ENCODE measurements at places on chromosomes 1 and 21.

DNA sequence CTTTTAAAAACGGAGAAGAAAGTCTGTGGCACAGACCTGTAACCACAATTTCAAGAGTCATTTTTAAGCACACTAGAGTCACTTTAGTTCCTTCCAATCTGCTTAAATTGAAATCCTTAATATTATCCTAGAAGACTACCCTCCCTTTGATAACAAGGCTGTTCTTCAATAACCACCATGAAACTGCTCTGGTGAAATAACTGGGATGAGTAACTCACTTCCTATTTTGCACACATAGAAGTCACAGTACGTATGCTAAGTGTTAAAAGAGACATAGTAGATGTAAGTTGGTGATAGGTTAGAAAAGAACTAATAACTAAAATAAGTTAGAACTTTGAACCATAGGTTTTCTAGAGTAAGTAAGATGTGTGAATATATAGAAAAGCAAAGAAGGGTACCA lies 107.8 kb downstream of the NME7 start:
- DNase-seq = no peak

DNA sequence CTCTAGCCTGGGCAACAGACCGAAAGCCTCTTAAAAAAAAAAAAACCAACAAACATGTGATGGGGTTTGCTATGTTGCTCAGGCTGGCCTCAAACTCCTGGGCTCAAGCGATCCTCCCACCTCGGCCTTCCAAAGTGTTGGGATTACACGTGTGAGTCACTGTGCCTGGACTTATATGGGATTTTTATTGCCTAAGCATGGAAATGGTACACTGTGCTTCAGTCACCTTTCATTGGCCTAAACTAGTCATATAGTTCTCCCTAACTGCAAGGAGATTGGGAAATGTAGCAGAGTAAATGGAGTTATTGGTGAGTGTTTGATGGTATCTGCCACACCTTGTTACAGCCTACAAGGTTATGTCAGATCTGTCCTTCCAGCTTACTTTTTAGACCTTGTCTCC lies 17.2 kb upstream of the MEF2D start:
- no peak for DNase-seq

- no peak for DNase-seq
These were observed 102.8 kb upstream of the ARHGEF16 start for GRCh38 chr1:3351449-3352298.

- DNase-seq = no peak
These were observed 1656.0 kb downstream of the MRPL39 start for GRCh38 chr21:23951251-23951650.

DNA sequence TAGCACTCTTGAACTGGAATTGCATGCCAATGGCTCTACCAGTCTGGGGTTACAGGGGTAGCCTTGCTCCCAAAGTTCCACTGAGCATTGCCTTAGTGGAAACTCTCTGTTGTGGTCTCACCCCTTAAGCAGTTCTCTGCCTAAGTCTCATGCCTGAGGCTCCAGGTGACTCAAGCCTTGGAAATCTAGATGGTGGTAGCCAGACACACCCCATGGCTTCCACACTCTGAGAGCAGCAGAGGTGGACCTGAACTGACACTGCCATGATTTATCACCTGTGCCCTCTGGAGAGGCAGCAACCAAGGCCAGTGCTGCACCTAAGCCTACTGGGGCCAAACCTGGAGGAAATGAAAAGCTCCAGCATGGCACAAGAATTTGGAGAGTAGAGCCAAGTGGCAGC lies 285.7 kb upstream of the PKN2 start:
- DNase-seq = no peak

DNA sequence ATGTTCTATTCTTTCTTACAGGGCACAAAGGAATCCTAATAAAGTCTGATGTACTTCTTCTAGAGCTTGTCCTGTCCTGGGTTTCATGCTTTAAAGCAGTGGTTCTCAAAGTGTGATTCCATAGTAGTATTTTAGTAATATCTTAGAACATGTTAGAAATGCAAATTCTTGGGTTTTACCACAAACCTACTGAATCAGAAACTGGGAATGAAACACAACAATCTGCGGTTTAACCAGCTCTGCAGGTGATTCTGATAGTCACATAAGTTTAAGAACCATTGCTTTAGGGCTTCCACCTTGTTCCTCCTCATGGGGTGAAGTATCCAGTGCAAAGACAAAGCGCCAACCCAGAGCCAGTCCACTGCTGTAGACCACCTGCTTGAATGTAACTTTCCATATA lies 41.1 kb downstream of the NGF start:
- DNase-seq = no peak

DNA sequence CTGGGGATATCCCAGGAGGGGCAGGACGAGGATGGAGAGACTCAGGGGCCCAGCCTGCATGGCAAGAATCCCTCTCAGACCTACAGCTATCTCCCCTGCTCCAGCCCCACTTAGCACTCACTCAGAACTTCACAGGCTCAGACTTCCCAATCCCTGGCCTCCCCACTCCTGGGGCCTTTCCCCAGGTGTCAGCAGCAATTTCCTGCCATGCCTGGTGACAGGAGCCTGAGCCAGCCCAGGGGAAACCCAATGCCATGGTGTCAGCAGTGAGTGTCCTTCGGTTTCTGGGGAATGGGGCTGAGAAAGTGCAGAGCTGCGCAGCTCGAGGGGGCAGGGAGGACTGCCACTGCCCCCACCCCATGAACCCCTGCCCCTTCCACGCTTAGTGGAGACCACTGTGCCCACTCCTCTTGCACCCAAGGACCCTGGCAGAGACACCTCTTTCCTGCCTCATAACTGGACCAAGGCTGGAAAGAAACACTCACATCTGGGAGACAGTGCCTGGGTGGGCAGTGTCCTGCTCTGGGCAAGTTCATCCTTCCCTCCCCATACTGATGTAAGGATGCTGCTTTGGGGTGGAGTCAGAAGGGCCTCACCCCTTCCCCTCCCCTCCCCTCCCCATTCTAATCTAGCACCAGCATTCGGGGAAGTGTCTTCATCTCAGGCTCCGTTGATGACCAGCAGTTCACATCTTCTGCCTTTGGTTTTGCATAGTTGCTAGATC lies 17.1 kb upstream of the UBL4B start:
- DNase-seq = no peak

- DNase-seq = no peak
These were observed 9.2 kb downstream of the FCMR start for GRCh38 chr1:206912445-206913095.

GRCh38 chr1:198907423-198907746 lies 268.5 kb downstream of the PTPRC start:
- no peak for DNase-seq

DNA sequence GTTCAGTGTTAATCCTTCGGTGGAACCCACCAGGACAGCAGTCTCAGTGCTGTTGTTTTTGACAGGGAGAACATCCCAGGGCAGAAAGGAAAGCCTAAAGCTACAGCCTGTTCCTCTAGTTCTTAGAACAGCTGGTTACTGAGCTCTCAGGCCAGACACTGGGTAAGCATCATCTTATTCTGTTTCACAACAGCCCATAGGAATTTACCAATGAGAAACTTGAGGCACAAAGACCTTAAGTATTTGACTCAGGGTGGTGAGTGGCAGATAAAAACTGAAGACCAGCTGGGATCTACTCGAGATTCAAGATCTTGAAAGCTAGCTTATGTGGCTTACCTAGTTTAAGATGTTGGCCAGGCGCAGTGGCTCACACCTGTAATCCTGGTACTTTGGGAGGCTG lies 9.4 kb upstream of the NEK2 start:
- DNase-seq = no peak

- DNase-seq = no peak
These were observed 23.3 kb upstream of the BTG2 start for GRCh38 chr1:203281851-203282661.

- no peak for DNase-seq
These were observed 576.1 kb upstream of the RGS18 start for GRCh38 chr1:191582169-191582568.

DNA sequence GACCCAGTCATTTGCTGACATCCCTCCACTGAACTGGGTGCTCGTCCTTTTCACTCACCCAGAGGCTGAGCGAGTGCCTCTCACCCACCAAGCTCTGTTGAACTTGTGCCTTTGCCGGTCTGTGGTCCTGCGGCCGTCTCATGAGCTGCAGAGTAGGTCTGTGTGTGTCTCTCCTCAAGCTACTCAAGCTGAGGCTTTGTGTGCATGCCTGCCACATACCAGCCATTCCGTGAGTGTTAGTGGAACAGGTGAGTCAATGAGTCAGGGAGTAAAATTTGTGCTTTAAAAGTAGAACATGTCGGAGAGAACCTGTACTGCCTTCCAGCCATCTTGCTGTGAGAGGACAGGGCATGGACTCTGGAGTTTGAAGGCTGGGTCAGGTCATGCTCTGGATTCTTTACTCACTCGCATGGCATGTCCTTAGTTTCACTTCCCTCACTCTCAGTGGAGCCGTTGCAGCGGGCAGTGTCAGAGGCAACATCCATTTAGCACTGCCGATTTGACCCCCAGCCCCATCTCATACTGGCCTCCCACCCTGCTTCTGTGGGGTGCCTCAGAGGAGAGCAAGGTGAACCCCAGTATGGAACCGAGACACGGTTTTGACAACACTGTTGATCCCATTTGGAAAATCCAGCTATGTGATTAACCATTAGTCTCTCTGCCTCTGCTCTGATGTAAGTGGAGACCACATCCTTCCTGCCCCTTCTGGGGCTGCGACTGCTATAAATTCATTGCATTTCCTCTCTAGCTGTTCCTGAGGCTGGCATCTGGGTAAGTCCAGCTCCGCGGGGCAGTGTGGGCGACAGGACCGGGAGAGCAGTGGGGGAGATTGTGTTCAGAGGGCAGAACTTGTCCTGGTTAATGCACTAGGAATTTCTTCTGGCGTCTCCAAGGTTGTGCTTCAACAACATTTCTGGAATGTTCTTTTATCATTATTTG lies at the start of gene NLRP3:
TSS of gene NLRP3 (plus strand) at position 751 of the 939 bp plus-strand sequence. CDS start 2,628 bp downstream, outside the sequence.
- DNase-seq = no peak

DNA sequence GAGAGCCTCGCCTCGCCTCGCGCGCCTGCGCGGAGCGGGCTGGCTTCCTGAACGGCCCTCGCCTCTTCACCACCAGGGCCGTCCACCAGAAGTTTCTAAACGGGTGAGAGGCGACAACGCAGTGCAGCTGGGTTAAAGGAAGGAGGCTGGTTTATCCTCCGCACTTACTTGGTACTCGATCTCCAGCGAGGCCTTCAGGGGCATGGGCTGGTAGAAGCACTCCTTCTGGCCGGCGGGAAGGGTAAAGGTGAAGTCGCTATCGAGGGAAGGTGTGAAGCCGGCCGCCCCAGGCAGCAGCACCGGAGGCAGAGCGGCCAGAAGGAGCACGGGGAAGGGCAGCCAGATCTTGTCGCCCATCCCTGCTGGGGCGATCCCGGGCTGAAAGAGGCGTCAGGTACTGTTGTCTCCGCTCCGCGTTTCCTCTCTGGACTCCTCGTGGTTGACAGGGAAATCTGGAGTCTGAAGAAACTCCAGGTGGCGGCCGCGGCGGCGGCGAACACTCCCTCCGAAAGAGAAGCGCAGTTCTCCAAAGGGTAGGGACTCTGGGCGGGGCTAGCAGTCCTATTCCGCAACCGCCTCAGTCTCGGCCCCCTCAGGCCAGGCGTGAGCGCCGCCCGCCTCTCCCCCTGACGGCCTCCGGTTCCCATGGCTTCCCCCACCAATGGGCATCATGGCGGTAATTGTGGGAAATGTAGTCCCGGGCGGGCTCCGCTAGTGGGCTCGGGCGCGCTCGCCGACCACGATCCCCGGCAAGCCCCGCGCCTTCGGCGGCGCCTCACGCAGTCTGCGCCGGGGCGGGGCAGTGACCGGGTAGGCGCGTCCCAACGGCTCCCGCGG lies at the start of gene TMED5:
TSS of gene TMED5 (minus strand) at position 528 of the 837 bp plus-strand sequence. CDS start at position 357, 171 bp downstream.
- peak; percentile 95 for DNase-seq

DNA sequence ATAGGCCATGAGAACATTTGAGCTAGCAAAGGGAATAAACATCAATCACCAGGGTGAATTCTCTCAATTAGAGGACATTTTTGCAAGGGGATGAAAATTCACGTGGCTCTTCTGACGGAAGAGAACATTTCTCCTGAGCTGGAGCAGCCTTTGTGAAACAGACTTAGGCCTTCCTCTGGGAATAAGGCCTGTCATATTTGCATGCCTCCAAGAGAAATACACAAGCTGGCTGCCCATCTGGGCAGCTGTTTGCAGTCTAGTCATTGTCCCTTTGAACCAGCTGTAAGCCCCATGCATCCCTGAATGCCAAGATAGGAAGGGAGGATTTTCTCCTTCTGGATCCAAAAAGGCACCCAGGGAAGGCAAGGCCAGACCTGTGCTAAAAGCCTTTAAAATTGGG lies 5.5 kb downstream of the LEMD1 start:
- DNase-seq = peak; percentile 49

DNA sequence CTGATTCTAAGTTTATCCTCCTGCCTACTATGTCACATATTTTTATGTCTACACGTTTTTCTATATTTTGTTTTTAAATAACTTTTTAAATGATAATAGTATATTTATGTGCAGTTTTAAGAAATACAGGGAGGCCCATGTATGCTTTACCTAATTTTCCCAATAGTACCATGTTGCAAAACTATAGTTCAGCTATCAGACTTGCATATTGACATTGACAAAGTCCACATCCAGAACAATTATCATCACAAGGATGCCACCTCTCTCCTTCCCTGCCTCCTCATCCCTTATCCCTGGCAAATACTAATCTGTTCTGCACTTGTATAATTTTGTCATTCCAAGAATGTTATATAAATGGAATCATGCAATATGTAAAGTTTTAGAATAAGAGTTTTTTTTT lies 90.9 kb downstream of the CRB1 start:
- no peak for DNase-seq

DNA sequence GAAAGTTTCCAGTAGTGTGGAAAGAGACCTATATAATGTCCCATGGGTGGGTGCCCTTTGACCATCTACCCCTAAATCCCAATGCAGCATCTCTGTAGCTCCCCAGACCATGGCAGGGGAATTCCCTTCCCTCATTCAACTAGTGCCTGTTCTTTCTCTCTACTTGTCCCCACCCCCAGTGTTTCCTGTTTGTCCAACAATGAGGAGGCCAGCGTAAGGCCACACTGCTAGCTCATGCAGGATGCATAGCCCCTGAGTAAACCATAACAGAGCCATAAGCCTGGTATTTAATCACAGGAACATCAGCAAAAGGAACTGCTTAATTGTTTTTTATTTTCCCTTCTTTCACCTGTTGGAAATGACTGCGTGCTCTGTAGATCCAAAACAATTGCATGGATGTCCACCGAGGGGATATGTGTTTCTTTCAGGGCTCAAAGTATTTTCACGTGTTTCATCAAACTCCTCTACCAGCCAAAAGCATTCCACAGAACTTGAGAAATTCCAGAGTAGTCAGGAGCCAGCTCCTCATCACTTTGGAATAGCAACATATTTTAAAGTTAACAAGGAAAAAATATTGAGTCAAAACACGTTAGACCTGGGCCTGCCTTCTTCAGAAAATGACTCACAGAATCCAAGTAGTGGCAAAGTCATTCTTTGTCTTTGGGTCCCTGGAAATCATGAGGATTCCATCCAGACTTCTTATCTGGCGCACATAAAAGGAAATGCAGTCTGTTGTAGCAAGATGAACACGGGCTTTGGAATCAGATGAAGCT lies 162.5 kb upstream of the SGIP1 start:
- no peak for DNase-seq

GRCh38 chr1:25524568-25525360 lies 18.6 kb upstream of the LDLRAP1 start:
- no peak for DNase-seq

DNA sequence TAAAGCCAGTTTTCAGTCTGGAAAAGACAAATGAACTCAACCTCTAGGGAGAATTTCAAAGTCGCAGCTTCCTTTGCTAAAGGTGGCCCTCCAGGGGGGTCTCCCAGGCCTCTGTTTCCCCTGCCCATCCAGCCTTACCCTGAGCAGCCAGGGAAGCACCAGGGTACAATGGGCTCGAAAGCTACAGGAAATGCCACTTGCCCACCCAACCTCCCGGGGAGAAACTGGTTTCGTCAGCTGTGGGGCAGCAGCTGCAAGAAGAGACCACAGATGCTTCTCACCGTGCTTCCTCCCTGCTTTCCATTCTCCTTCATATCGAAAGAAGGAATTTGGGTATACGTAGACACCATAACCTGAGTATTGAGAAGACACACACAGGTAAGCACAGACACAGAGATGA lies 1.7 kb downstream of the MORN1 start:
- no peak for DNase-seq

Data from DMS 273 treated with DMSO at 0.1 percent for 48 hours (cell line).